ENCODE measurements at places on chromosomes 2 and 18.
A peak's percentile ranks its signal among the peaks of the same experiment; 100 is the strongest.

- no peak for DNase-seq
These were observed 249.7 kb downstream of the TPGS2 start for GRCh38 chr18:36578871-36579710.

GRCh38 chr2:34815052-34815741 lies 1216.1 kb upstream of the FAM98A start:
- no peak for DNase-seq

GRCh38 chr2:138421315-138421970 lies 80.1 kb upstream of the SPOPL start:
- no peak for DNase-seq

- peak; percentile 91 for DNase-seq
These were observed 47.6 kb upstream of the GPC1 start for GRCh38 chr2:240387669-240388358.

DNA sequence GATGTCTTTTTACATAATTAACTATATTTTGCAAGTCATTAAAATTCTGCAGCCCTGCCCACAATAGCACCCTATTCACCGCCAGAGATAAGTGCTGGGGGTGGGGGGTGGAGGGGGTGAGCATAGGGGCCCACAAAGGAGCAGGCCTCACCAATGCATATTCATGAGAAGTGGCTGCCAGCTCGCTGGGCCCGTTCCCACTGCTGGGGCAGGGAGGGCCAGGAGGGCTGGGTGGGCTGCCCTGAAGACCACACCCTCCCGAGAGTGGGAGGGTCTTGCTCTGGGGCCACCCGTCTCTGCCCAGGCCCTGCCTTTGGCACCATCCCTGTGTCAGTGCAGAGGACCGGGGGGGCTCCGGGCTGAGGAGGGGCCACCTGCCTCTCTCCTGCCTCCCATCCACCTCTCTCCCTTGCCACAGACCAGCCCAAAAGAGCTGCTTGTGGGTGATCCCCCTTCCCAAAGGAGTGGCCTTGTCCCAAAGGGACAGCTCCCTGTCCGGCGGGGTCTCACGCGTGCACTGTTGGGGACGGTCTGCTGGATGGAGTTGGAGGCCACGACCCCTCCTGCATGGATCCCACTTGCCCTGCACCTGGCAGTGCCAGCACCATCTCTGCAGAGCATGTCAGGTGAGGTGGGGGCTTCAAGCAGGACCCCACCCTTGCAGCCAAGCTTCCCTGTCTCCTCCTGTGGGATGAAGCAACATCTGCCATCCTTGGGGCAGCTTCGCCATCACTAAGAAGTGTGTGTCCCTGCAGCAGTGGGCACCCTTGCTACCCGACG lies 138.8 kb upstream of the GPC1 start:
- DNase-seq: no peak

DNA sequence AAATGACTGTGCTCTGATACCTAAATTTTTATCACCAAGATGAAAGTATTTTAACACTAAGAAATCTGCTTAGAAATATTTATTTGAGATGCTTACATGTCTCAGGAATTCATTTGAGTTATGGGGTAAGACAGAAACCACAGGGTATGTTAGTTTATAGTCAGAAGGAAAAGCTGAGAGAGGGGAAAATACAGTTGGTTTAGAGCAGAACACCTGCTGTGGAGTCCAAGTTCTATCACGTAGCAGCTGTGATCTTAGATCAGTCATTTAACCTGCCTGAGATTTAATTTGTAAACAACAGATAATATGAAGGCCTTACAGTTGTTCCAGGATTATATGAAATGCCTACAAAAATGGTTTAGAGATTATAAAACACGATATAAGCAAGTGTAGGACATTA lies 29.0 kb downstream of the PDE6D start:
- no peak for DNase-seq

- no peak for DNase-seq
These were observed 71.0 kb downstream of the PDE1A start for GRCh38 chr2:182355815-182356214.

- DNase-seq: no peak
These were observed 43.6 kb downstream of the L3MBTL4 start for GRCh38 chr18:6370886-6371635.

DNA sequence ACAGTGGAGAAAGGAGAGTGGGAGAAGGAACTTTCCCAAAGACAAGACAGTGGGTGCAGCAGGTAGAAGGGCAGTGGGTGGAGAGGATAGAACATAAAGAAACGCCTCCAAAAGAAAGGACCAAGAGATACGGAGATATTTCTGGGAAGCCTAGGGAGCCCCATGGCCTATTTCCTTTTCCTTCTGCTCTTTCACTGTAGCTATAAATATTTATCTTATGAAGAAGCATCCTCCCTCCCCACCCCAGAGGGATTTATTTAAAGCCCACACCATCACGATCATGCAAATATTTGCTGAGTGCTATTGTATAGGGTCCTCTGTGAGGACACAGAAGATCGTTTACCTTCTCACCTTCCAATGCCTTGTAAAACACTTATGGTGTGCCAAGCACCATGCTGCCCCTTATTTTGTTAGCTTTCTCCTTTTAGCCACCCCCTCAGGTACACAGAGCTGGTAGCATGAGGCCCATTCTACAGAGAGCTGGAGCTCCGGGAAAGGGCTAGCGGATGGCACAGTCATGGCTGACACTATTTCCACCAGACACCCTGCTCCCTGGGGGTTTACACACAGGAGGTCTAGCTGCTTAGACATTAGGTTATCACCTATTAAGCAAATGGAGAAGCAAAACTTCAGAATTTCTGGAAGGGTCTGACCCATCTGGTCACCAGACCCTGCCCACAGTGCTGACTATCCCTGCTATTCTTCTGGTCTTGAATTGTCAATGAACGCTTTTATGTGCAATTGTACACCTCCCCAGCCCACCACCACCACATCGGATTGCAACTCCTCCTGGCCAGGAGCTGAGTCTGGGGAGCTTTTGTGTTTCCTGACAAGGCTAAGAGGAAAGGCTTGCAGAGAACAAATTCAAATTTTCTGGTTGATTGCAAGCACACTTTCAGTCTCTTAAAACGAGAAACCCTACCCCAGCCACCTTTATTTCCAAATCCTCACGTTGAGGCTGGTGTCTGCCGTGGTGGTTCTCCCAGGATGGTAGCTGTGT lies 91.8 kb upstream of the KLF7 start:
- no peak for DNase-seq

DNA sequence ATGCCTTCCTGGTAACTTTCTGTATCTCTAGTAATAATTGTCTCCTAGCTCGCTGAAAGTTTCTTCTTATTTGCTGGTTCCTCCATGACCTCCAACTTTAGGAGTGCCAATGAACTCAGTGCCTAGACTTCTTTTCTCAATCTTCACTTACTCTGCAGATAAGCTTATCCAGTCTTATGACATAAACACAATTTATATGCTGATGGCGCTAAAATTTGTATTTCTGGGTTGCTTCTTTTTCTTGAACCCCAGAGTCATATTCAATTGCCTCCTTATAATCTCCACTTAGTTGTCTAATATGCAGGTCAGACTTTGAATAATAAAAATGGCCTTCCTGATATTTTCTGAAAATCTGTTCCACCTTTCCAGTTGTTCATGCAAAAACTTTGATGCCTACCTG lies 182.5 kb downstream of the FSHR start:
- DNase-seq: no peak

GRCh38 chr2:215866606-215867005 lies 146.7 kb downstream of the MREG start:
- DNase-seq: no peak

DNA sequence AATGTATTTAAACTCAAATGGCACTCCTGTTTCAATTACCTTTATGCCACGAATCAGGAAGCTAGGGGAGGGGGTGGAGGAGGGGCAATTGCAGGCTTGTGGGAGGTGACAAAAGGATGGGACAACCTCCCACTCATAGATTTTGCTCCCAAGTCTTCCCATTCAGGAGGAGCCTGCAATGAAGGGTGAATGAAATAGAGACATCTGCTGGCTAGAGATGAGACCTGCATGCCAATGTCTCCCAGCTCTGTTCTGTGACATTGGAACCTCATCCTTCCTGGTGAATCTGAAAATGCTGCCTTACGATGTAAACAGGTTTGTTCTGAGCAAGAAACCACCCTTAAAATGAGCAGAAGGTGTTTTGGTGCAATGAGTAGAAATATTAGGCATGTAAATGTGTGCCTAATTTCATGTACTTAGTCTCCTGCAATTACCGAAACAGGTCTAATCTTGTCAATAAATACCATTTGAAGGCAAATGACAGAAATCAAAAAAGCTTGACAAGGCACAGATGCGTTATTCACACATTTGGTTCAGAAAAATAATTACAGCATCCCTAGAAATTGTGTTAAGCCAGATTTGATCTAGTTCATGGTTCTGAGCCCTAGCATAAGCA lies 2.7 kb upstream of the PID1 start:
- peak; percentile 47 for DNase-seq

GRCh38 chr2:238920601-238921001 lies 72.7 kb downstream of the TWIST2 start:
- DNase-seq: no peak

DNA sequence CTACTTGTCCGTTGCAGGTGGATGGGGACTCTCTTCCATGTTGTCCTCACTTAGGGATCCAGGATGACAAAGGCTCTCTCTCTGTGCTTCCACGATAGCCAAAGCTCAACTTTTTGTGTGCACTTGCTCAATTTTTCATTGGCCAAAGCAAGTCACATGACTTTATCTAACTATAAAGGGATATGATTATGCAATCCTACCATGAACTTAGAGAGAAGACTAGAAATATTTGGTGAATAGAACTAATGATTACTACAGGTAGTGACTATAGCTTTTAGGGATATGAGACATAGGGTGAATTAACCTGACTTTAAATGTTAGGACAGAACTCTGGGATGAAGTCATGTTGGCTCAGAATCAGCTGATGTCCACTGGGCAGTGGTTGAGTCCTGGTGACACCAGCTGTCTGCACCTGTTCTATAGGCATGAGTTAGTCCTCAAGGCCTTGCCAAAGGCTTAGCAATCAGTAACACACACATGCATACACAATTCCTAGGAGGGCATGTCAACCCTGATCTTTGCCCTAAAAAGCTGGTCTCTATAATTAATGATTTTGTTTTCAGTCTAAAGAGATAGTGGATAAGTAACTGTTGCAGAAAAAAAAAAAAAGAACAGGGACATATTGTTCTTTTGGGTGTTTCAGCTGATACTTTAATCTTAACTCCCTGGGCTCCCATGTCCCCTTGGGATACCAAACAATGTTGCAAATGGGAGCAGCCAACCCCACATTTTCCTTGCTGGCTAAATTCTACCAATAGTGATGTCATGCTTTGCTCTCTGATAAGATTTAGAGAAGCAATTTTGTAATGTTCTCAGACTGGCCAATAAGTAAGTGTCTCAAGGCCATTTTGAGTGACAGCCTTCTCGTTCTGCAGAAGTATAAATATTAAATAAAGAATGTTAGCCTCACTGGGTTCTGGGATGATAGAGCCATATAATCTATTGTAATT lies 12.5 kb upstream of the HK2 start:
- no peak for DNase-seq

- no peak for DNase-seq
These were observed 33.4 kb downstream of the NCK2 start for GRCh38 chr2:105778080-105778607.

DNA sequence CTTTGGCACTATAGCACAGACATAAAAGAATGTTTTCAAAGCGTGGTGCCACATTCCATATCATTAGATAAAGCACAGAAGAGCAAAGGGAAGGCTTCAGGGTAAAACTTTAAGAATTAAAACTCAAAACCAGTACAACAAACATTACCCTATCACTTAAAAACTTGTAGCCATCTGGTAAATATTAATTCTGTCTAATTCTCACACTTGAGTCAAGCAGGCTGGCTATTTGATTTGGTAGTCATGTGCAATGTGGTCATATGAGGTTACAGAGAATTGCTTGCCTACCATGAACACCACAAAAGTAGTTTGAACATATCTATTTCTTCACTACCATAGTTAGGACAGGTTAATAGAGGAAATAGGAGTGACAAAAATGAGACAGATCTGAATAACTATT lies 244.9 kb downstream of the IRS1 start:
- DNase-seq: no peak

GRCh38 chr2:204862809-204863208 lies 317.5 kb downstream of the PARD3B start:
- no peak for DNase-seq

- DNase-seq: no peak
These were observed 97.3 kb downstream of the ANKRD12 start for GRCh38 chr18:9233771-9234440.

- DNase-seq: no peak
These were observed 762 bp upstream of the GAD1 start for GRCh38 chr2:170815746-170816503.

GRCh38 chr2:235274023-235274422 lies 219.8 kb upstream of the AGAP1 start:
- no peak for DNase-seq

- no peak for DNase-seq
These were observed 19.3 kb upstream of the CD28 start for GRCh38 chr2:203687165-203687564.

DNA sequence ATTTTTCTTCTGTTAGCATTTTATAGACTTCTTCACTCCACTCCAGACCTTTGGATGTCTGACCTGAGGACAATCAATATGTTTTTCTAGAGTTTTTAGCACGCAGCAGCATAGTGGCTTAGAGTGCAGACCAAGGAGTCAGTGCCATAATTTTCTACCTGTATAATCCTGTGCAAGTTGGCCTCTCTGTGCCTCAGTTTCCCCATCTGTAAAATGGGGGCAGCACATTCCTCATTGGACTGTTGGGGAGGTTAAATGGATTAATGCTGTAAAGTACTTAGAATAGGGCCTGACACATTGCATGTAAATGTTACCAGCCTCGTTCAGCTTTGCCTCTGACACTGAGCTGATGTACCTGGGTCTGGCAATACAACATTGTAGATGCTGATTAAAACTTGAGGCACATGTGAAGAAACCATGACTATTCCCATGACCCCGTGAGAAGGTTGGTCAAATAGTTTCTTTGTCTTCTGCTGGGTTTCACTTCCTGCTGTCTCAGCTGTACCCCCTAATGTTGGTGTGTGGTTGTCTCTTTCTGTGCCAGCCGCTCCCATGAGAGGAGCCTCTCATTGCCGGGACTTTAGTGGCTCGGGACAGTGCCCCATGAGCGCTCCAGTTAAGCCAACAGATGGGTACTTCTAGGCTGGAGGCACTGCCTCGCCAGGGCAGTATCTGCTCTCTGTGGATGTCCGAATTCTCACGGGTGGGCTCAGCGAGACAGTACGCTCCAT lies 125.3 kb downstream of the SH3RF3 start:
- no peak for DNase-seq

DNA sequence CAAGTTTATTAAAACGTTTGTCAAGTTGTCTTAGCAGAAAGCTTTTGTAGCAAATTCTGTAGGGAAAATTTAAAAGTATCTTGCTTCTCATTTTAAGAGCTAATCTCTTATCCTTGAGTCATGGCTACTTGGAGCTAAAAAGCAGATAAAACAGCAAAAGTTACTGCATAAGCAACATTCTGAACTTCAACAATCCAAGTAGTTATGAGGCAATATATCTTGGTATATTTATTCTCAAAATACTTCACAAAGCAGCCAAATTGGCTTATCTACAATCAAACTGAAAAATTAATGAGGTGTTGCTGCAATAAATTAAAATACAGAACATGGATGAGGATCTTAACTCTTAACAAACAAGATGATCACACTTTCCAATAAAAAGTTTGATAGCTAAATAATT lies 306.5 kb downstream of the PIEZO2 start:
- DNase-seq: no peak

- DNase-seq: no peak
These were observed 14.8 kb downstream of the FAM237A start for GRCh38 chr2:206657087-206657486.

- DNase-seq: no peak
These were observed 106.4 kb downstream of the VAPA start for GRCh38 chr18:10020171-10020570.

GRCh38 chr2:235609321-235609720 lies 115.5 kb downstream of the AGAP1 start:
- no peak for DNase-seq
